ENCODE measurements at places on chromosomes 7 and 10.

DNA sequence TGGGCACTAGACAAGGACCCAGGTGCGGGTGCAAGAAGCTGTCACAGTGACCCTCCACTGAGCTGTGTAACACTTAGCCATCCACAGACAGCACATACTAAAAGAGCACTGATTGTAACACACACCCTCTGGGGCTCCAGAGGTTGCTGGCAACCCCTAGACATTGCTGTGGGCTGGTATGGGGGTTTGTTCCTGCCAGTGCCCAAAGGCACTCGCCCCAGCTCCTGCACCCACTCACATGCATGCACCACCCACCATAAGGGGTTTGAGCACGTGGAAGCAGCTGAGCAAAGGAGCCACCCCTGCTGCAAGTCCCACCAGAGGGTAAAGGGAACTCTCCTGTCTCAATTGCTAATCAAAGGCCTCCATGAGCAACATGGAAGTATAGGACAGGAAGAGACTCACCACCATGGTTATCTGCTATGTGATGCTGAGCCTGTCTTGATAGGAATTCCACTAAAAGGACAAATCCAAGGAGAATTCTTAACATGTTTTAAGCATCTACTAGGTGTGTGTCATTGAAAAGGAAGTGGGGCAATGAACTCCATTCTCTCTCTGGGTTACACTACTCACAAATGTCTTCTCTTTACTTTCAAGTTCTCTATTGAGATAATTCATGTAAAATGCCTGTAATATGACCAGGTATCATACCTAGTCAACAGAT, 103.1 kb downstream of the GFRA1 start:
- DNase-seq: no peak

DNA sequence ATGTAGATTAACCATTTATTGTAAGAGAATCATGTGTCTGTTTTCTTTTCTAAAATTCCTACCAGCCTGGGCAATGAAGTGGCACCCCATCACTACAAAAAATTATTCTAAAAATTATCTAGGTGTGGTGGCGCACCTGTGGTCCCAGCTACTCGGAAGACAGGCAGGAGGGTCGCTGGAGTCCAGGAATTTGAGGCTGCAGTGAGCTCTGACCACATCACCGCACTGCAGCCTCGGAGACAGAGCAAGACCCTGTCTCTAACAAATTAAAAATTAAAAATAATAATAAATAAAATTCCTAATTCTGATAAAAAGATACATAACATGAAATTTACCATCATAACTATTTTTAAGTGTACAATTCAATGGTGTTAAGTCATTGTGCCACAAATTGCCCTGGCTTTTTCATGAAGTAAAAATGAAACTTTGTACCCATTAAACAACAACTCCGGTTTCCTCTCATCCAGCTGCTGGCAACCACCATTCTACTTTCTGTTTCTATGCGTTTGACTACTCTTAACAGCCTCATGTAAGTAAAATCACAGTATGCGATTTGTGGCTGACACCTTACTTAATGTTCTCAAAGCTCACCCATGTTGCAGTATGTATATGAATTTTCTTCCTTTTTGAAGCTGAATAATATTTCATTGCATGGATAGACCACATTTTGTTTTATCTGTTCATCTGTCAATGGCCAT, 20.6 kb upstream of the USP6NL start:
- DNase-seq: no peak

DNA sequence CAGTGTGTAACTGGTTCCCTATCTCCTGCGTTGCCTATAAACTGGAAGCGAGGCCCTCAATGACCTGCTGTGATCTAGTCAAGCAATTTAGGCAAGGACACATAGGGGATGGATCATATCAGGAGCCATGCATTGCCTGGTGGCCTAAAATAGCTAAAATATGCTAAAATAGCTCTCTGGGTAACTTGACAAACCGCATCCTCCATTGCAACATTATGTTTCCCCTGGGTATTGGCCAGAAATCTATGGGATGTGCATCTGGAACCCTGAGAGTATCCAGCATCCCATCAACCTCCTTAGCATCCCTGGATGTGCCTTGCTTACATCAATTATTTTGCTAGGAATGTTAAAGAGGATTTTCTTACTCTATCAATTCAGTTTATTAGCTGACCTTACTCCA, 91.7 kb upstream of the ADCY1 start:
- DNase-seq: no peak

- no peak for DNase-seq
Measured at GRCh38 chr10:125788156-125789034, 12.8 kb upstream of the MMP21 start.

DNA sequence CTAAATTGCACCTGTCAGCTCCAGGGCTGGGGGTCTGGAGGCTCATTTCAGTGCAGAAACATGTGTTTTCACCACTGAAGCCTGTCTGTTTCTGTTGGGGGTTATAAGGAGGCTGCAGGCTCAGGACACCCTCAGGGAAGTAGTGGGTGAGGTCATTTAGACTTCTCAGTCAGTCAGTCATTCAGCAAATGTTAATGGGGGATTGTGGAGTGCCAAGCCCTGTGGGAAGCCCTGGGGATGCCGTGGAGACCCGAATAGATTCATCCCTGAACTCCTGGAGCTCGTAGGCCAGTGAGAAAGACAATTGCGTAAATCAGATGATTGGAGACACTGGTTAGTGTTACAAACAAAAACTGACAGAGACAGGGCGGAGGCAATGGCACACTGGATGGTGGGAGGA, 19.2 kb downstream of the LHPP start:
- DNase-seq: no peak

GRCh38 chr7:44259547-44260457, 59.0 kb downstream of the YKT6 start:
- peak; percentile 84 for DNase-seq

DNA sequence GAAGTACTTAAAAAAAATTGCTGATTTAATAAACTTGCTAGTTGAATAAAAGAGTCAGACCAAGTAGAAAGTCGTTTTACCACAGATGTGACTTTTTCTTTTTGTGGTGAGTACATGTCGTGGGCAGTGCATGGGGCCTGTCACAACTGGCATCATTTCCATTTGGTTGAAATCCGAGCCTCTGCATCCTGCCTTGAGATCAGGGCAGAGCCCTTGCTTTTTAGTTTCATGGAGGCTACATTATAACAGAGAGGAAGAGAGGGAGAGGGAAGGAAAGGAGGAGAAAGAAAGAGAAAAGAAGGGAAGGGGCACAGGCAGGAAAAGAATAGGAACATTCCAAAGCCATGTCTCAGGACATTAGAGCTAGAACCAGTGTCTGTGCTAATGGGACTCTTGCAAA, 20.4 kb upstream of the INSYN2A start:
- no peak for DNase-seq

- DNase-seq: no peak
Measured at GRCh38 chr10:122557516-122557915, 3.0 kb upstream of the DMBT1 start.

GRCh38 chr7:5291301-5291700, 8.6 kb downstream of the SLC29A4 start:
- DNase-seq: no peak

- DNase-seq: peak; percentile 43
Measured at GRCh38 chr10:80177781-80178636, 27.3 kb downstream of the ANXA11 start.

GRCh38 chr10:86782701-86783418, 26.4 kb downstream of the BMPR1A start:
- no peak for DNase-seq

GRCh38 chr7:116683786-116684185, 11.8 kb downstream of the MET start:
- DNase-seq: no peak
